Left renal cortex interstitium (tissue), 4 donors: ENCODE measurements at places on chromosomes 1 and 21. TPM values are rescaled to one million over a fixed set of nuclear protein-coding genes. Genes with fewer than 3 reads are reported as not detected.

PPM1J gene
- 0.96 TPM for polyA plus RNA-seq

OR2L13 gene
- not detected for polyA plus RNA-seq

LRRC71 gene
- 0.33 TPM for polyA plus RNA-seq

DCST2 gene
- 2.0 TPM for polyA plus RNA-seq

BCAR3 gene
- polyA plus RNA-seq = 22.5 TPM

B3GALT2 gene
- 17.8 TPM for polyA plus RNA-seq
